A549 (cell line): ENCODE measurements at places on chromosomes 3 and 15. TPM values are rescaled to one million over a fixed set of nuclear protein-coding genes. Genes with fewer than 3 reads are reported as not detected.

The IFT80 gene
- 28.4 to 30.7 TPM (median 30.6 TPM) in 3 replicates for polyA plus RNA-seq

The SPATA12 gene
- 0.18 to 0.24 TPM (median 0.18 TPM) in 3 replicates for polyA plus RNA-seq

The IGF2BP2 gene
- polyA plus RNA-seq: 6.1 to 7.6 TPM (median 6.5 TPM) in 3 replicates

The RARRES1 gene
- 8.5 to 16.6 TPM (median 10.9 TPM) in 3 replicates for polyA plus RNA-seq

The CCDC54 gene
- not detected in 3 replicates for polyA plus RNA-seq

The SLC12A1 gene
- not detected in 3 replicates for polyA plus RNA-seq

The NCEH1 gene
- 20.7 to 25.8 TPM (median 21.4 TPM) in 3 replicates for polyA plus RNA-seq

The KLHL40 gene
- polyA plus RNA-seq: not detected in 3 replicates

The ACTRT3 gene
- 2.8 to 4.4 TPM (median 3.3 TPM) in 3 replicates for polyA plus RNA-seq

The PTH1R gene
- 0.53 to 0.76 TPM (median 0.54 TPM) in 3 replicates for polyA plus RNA-seq

The GLDN gene
- 0.03 TPM in 2 of 3 replicates, not detected in the other for polyA plus RNA-seq

The HSPBAP1 gene
- 5.0 to 6.3 TPM (median 5.2 TPM) in 3 replicates for polyA plus RNA-seq

The SCAANT1 gene
- polyA plus RNA-seq: not detected in 3 replicates

The MCF2L2 gene
- polyA plus RNA-seq: 0.03 to 0.04 TPM in 2 of 3 replicates, not detected in the other

The CCR1 gene
- polyA plus RNA-seq: not detected in 3 replicates

The RHOV gene
- polyA plus RNA-seq: 4.9 to 7.6 TPM (median 6.9 TPM) in 3 replicates

The GYG1 gene
- 58.2 to 60.5 TPM (median 59.8 TPM) in 3 replicates for polyA plus RNA-seq

The DUOXA2 gene
- not detected in 3 replicates for polyA plus RNA-seq

The SNURF gene
- polyA plus RNA-seq: 29.2 to 30.8 TPM (median 30.8 TPM) in 3 replicates

The LRRC28 gene
- polyA plus RNA-seq: 18.2 to 22.3 TPM (median 19.6 TPM) in 3 replicates

The ALS2CL gene
- 3.3 to 4.0 TPM (median 3.9 TPM) in 3 replicates for polyA plus RNA-seq

The RTP3 gene
- not detected in 3 replicates for polyA plus RNA-seq
